ENCODE measurements at places on chromosomes 4 and X.

- DNase-seq: no peak
These were observed 254.4 kb upstream of the CXXC4 start for GRCh38 chr4:104749062-104749461.

GRCh38 chr4:39627413-39627812 lies 11.3 kb downstream of the SMIM14 start:
- DNase-seq: no peak

DNA sequence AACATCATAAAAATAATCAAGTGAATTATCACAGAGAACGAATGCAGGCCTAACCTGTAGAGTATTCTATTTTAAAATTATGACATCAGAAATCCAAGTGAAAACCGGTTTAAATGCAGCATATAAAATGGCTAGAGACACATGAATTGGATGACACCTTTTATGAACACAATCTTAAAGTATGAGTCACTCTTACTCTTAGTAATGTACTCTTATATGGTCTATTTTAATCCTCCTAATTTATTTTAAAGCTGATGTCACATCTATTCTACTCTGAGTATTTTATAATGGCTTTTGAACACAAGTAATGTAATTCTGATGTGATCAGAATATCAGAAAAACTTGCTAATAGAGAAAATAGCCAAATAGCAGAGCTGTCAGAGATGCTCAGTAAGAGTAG lies 161.4 kb upstream of the RADX start:
- no peak for DNase-seq

- no peak for DNase-seq
These were observed 32.3 kb downstream of the PRDM8 start for GRCh38 chr4:80229590-80229989.

DNA sequence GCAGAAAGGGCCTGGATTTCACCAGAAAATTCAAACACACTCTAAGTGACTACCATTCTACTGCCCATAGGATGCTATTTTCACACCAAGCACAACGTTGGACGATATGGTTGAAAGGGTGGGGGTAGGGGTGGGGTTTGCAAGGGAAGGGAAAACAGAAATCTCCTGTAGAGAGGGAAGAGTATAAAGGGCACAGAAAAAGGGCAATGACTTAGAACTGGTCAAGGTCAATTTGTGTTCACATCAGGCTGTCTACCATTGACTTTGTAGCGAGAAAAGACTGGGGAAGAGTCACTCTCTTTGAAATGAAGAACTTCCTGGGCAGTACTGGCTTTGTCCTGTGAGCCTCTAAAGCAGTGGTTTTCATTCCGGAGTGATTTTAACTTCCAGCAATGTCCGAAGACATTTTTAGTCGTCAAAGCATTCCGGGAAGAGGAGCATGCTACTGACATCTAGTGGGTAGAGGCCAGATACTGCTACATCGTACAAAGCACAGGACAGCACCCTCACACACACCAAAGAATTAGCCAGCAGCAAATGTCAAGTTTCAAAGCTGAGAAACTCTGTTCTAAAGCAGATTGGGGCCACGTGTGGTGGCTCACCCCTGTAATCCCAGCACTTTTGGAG lies 48.4 kb upstream of the SLC7A3 start:
- no peak for DNase-seq

All from activated T-helper 1 cell treated with anti-CD3 and anti-CD28 coated beads, Interleukin-2, amount 50 U/mL, for 16 hours (primary cell).